ENCODE measurements at places on chromosomes 7 and 10.
A peak's percentile ranks its signal among the peaks of the same experiment; 100 is the strongest.

GRCh38 chr7:69213878-69214277, 384.4 kb upstream of the AUTS2 start:
- no peak for DNase-seq

GRCh38 chr10:69107176-69107490, 16.8 kb upstream of the VPS26A start:
- no peak for DNase-seq

- no peak for DNase-seq
Measured at GRCh38 chr7:21113609-21114415, 314.1 kb upstream of the SP4 start.

DNA sequence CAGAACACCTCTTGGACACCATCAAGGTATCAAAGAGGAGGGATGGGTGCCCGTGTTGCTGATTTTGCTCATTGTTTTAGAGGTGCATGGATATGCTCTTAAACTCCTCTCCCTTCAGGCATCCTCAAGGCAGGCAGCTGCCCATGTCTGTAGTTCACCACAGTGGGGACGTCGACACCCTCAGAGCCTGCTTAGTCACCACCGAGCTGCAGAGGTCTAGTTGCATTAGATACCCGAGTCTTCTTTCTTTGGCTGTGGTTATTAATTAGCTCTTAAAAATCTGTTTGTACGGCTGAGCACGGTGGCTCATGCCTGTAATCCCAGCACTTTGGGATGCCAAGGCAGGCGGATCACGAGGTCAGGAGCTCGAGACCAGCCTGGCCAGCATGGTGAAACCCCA, 24.7 kb upstream of the TSPAN13 start:
- no peak for DNase-seq

- no peak for DNase-seq
Measured at GRCh38 chr7:27179503-27180430, 5.3 kb downstream of the HOXA11 start.

DNA sequence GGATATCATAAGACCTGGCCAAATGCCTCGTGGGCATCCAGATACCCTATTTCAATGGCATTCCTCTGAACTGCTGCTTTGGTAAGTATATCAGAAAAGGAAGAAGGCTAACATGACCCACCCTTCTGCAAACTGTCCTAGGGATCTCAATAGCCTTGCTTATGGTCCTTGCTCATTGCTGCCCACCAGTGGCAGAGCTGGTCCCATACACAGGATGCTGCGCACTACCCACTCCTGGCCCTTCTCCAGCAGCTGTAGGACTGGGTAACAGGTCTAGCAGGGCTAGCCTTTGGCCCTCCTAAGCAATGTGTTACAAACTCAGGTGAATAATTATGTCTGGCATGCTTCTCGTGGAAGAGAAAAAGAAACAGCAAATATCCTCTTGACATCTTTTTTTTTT, 72.5 kb downstream of the C10orf90 start:
- DNase-seq = peak; percentile 46

DNA sequence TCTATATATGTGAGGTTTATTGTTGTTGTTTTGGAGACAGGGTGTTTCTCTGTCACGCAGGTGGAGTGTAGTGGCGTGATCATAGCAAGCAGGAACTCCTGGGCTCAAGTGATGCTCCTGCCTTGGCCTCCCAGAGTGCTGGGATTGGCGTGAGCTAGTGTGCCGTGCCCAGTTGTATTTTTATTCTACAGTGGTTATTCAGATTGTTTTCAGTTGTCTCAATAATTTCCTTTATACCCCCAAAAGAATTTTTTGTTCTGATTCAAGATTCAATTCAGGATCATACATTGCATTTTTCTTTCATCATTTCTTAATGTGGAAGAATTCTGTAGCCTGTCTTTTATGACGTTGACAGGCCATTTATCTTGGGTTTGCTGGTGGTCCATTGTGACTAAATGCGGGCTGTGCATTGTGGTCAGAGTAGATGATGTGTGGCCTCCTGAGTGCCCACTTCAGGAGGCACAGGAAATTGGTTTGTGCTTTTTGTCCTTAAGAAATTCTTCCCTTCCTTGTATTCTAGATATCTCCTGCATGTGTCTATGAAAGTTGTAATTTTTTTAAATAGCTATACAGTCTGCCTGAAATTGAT, 22.9 kb downstream of the RBM33 start:
- no peak for DNase-seq

DNA sequence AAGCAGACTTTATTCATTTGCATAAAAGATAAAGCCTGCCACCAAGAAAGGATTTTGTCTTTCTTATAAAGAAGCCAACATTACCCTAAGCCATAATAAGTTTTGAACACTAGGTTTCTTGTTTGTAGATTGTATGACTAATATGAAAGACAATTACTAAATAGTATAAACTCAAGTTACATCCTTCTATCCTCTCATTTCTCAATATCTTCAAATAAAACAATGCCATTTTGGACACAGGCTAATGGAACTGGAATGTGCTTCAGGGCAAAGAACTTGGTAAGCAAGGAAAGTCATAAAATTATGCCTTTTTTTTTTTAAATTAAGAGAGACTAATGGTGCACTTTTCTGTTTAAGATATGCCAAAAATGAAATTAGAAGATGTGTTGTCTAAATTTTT, 137.7 kb downstream of the DKK1 start:
- peak; percentile 98 for DNase-seq

- DNase-seq = no peak
Measured at GRCh38 chr7:12706900-12707536, 19.6 kb downstream of the ARL4A start.

GRCh38 chr10:118259288-118259906, 82.7 kb downstream of the FAM204A start:
- DNase-seq = peak; percentile 1

DNA sequence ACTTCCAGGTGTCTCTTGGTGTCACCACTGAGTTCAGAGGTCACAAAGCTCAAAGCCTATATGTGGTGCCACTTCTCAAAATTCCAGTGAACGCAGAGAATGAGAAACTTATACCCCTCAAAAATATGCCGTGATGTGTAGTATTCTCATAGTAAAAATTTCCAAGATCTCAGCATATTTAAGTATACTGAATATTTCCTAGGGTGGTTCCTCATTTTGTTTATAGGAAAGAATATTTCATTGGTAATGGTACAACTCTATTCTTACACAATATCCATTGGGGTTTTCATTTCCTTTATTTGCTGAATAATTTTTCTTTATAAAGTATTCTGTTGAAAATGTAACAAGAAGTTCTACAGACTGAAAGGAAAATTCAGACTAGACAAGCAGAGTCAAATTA, 58.9 kb upstream of the ADO start:
- DNase-seq = no peak

- DNase-seq = no peak
Measured at GRCh38 chr10:98154076-98154475, 19.6 kb downstream of the R3HCC1L start.

- no peak for DNase-seq
Measured at GRCh38 chr10:16828701-16829175, 11.5 kb upstream of the RSU1 start.

DNA sequence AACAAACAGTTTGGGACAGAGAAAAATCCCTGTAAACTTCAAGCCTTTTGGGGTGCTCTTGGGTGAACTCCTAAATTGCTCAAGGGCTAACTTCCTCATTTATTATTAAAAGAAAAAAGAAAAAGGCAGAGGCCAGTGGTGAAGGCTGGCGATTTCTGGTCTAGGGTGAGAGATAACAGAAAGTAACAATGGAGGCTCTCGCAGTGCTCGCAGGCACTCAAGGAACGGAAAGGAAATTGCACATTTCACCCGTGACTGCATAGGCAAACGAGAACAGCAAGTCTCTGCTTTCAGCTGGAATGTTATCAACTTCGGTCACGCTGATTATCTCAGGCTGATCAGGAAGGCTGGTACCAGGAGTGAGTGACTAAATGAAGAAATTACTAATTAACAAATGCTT, 70.7 kb downstream of the PRKAG2 start:
- DNase-seq = no peak

DNA sequence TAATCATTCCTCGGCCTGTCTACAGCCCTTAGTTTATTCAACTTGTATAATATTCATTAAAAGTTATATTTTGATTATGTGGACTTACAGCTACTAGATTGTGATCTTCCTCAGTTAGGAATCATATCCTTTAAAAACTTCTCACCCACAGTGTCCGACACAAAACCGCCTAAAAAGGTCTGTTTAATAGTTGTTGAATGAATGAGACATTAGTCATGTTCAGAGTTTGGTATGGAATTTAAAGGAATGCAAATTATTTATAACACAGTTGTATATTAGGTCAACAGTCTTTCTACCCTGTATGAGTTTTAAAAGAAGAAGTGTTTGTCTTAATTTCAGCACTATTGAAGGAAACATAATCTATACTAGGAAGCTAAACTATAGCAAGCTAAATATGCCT, 390.0 kb downstream of the ARL4A start:
- DNase-seq = no peak

GRCh38 chr10:68938117-68938516, 17.9 kb upstream of the DDX21 start:
- DNase-seq = no peak

- no peak for DNase-seq
Measured at GRCh38 chr10:112115781-112116385, 67.7 kb downstream of the GPAM start.

- DNase-seq = no peak
Measured at GRCh38 chr10:89129911-89130310, 77.2 kb downstream of the CH25H start.

GRCh38 chr10:98096316-98096715, 38.1 kb upstream of the R3HCC1L start:
- no peak for DNase-seq

- peak; percentile 62 for DNase-seq
Measured at GRCh38 chr10:72340510-72341261, 14.0 kb downstream of the DNAJB12 start.

GRCh38 chr10:58023341-58024073, 244.2 kb downstream of the IPMK start:
- peak; percentile 5 for DNase-seq

DNA sequence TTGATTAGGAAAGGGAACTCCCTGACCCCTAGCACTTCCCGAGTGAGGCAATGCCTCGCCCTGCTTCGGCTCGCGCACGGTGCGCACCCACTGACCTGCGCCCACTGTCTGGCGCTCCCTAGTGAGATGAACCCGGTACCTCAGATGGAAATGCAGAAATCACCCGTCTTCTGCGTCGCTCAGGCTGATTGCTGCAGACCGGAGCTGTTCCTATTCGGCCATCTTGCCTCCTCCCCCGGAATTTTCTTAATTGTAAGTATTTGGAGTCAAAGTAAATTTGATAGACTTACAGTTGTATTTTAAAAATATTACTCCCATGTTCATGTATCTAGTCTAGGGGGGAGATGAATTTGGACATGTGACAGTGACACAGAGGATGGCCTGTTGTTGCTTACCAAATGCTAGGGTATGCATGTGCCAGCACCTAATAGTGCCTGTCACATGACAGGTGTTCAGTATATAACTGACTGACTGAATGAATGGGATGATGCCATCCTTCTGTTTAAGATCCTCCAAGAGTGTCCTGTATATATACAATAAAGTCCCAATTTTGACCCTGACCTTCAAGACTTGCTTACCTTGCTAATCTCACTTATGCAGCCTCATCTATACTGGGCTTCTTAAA, 42.0 kb upstream of the ICA1 start:
- DNase-seq = no peak

GRCh38 chr10:96746503-96746902, 26.2 kb upstream of the PIK3AP1 start:
- DNase-seq = no peak

DNA sequence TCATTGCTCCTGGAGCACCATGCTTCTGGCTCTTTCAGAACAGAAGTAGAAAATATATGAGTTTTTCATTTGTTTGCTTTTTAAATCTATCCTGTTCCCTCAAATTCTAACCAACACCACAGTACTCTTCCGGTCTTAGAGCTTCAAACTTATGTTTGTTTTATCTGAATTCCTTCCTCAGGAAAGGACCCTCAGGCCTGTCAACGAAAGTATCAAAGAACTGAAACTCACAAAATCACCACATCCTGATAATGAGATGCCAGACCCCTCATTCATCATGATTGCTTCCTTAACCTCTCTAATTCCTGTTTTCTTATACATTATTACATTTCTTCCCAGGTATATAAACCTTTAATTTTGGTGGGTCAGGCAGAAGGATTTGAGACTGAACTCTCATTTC, 135.2 kb downstream of the BMS1 start:
- DNase-seq = no peak

DNA sequence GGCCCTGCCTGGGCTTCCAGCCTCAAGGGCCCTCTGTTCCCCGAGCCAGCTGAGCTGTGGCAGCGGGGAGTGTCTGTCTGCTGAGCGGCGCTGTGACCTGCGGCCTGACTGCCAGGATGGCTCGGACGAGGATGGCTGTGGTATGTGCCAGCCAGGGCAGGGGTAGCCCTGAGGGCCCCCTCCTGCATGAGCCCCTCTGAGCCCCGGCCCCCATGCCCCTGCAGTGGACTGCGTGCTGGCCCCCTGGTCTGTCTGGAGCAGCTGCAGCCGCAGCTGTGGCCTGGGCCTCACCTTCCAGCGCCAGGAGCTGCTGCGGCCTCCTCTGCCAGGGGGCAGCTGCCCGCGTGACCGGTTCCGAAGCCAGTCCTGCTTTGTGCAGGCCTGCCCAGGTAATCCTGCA, 28.4 kb upstream of the ZNF467 start:
- no peak for DNase-seq

DNA sequence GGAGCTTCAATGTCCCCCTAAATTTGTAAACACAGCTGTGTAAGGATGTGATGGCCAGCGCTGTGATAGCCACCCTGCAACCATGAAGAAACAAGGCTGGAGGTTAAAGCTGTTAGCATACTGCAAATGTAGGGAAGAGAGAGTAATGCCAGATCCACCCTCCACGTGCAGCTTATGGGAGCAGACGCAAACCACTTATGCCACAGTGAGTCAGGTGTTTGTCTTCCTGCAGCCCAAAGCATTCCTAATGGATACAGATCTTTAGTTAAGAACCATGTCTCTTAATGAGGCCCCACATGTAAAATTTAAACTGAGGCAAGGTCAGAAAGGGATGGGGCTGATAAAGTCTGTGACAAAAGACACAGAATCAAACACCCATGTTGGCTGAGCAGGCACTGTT, 13.6 kb upstream of the MYL7 start:
- DNase-seq = peak; percentile 62

DNA sequence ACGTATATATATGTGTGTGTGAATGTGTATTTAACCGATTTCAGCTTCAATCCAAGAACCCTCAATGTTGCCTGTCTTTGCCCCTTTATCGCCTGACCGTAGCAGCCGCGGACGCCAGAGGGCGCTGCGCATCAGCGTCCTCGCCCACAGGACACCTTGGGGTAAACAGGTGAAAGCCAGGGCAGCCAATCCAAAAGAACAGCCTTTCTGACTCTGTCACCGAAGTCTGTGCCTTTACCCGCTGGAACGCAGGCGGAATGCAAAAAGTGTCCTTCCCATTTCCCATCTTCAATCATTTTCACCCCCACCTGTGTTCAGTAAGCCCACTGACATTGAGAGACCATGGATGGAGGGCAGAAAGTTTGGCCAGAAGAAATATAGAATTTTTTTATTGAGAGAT, 3.6 kb downstream of the NXPH1 start:
- DNase-seq = peak; percentile 66

DNA sequence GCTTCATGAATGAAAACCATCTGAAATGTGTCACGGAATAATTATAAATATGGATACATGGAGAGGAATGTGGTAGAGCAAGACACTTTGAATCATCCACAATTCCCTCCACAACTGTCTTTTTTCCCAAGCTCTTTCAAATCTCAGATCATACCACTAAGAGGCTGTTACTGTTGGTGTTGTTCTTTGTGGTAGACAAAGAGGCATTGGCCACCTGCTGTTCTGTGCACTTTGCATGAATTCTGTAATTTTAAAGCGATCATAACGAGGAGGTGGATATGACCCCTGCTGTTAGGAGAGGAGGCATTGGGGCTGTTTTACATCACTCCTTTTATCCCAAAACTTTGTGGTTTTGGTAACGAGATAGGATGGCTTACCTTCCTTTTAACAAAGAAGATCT, 141.2 kb upstream of the KLF6 start:
- no peak for DNase-seq

All from PC-9 (cell line).